Activated CD8-positive, alpha-beta memory T cell treated with anti-CD3 and anti-CD28 coated beads, Interleukin-2, amount 10 ng/mL, durations not matched to agents 7 days and 5 days (primary cell): ENCODE measurements at places on chromosomes 1 and 21. TPM values are rescaled to one million over a fixed set of nuclear protein-coding genes. Genes with fewer than 3 reads are reported as not detected.

The LRRC53 gene
- not detected for total RNA-seq

The DCST1 gene
- total RNA-seq = not detected

The PTPRF gene
- total RNA-seq = 0.41 TPM

The ST6GALNAC5 gene
- total RNA-seq = not detected

The CASQ2 gene
- not detected for total RNA-seq

The ERG gene
- not detected for total RNA-seq

The NFASC gene
- total RNA-seq = 0.14 TPM

The REN gene
- total RNA-seq = not detected

The SHISAL2A gene
- 11.0 TPM for total RNA-seq

The DPT gene
- total RNA-seq = not detected

The IFI6 gene
- total RNA-seq = 461 TPM

The SH2D1B gene
- total RNA-seq = not detected

The CATSPERE gene
- 0.30 TPM for total RNA-seq

The UQCRHL gene
- total RNA-seq = 1.8 TPM

The LCE1F gene
- not detected for total RNA-seq

The FLG2 gene
- not detected for total RNA-seq

The AIM2 gene
- total RNA-seq = 14.1 TPM
